ENCODE measurements at places on chromosomes 2 and 18.

GRCh38 chr2:126715111-126715510 lies 59.2 kb downstream of the GYPC start:
- DNase-seq = no peak

DNA sequence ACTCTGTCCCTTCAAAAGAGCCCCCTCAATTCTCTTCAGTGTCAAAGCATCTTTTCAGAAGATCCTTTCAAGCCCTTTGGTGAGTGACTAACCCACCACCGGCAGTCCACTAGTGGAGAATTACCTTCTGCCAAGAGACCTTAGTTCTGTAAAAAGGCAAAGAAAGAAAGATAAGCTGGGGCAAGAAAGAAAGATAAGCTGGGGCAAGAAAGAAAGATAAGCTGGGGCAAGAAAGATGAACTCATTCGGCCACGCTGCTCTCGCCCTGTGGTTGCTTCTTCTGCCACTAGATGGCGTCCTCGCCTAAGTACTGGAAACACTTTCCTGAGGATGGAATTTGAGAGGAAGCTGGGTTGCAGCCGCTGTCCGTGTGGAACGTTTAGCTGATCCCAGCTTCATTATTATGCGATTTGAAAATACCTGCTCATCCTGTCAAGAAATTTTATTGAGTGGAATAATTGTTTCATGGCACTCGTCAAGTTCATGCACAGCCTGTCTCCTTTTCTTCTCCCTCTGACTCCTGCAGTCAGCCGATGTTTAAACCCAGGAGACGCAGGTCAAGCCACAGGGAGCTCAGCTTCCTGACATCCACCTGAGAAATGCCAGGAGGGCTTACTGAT lies 17.3 kb upstream of the ANXA4 start:
- DNase-seq = peak; percentile 91

- no peak for DNase-seq
Measured at GRCh38 chr2:84309281-84309680, 149.8 kb downstream of the SUCLG1 start.

DNA sequence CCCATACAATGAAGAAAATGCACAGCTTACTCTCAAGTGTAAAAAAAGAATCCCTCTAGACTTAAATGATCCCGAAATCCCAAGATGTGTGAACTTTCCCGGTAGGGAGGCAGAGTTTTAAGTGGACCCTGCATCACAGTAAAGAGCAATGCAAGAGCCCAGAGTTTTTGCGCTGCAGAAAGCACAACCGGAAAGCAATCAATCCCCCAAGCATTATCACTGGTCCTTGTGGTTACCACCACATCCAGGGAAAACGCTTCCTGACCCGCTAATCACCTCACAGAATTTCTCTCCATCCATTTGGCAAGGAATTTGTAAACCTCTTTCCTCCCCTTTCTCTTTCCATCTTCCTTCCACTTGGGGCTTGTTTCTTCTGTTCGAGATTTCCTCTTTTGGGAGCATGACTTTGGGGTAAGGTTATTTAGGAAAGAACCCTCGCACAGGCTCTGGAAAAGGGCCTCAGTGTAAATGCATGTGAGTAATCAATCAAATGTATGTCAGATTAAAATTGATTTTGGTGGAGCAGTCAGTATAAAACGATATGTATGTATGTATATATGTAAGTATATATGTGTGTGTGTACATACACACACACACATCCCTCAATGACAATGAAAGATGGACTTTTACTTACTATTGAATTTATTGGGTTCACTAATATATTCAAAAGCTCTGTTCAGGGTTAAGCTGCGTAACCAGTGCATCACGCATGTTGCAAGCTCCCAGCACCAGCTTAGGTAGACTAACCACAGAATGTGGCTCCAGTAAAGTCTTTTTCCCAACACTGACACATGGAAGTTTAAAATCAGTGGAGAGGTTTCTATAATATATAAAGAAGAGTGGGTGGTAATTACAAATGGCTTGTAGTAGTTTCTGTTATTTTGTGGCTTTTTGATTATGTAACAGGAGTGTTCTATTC lies 1.6 kb downstream of the PLCL1 start:
- no peak for DNase-seq

DNA sequence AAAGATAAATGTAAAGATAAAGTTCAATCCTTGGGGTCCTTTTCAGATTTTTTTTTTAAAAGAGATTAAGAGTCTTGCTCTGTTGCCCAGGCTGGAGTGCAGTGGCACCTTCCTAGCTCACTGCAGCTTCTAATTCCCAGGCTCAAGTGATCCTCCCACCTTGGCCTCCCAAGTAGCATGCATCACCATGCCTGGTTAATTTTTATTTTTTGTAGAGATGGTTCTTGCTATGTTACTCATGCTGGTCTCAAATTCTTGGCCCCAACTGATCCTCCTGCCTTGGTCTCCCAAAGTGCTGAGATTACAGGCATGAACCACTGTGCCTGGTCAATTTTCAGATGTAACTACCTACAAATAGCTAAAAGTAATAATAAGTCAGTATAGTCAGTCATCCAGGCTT lies 21.1 kb downstream of the NFE2L2 start:
- no peak for DNase-seq

Data from NCI-H526 (cell line).